ENCODE measurements at places on chromosomes 5 and 9. TPM values are rescaled to one million over a fixed set of nuclear protein-coding genes. Genes with fewer than 3 reads are reported as not detected.

Gene RASGEF1C
- polyA plus RNA-seq: not detected

Gene C5orf58
- polyA plus RNA-seq: 1.8 TPM

Gene FBP1
- polyA plus RNA-seq: 22.1 TPM

Gene DNAH5
- polyA plus RNA-seq: not detected

Gene RNF180
- polyA plus RNA-seq: not detected

- H3K4me1 ChIP-seq: no peaks in the 10 kb centered on the region
- no peak for DNase-seq
- H3K4me3 ChIP-seq: no peak overlapping the region
- H3K27ac ChIP-seq: no peak overlapping the region
Measured at GRCh38 chr5:57531333-57531732, 48.7 kb upstream of the ACTBL2 start.

- H3K27ac ChIP-seq: no peak overlapping the region
- no peaks in the 10 kb centered on the region for H3K27me3 ChIP-seq
- no peaks in the 10 kb centered on the region for H3K4me1 ChIP-seq
- H3K4me3 ChIP-seq: no peak overlapping the region
Measured at GRCh38 chr9:81427870-81428269, 261.5 kb downstream of the TLE1 start.

DNA sequence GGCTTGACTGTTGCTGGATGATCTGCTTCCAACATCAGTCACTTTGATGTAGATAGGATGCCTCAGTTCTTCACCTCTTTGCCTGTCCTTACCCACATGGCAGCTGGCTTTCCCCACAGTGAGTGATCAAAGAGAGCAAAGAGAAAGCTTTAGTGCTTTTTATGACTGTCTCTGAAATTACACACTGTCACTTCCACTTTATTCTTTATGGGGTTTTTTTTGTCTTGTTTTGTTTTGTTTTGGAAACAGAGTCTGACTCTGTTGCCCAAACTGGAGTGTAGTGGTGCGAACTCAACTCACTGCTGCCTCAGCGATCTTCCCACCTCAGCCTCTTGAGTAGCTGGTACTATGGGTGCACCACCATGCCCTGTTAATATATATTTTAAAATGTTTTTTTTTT is 32.4 kb upstream of the C5orf24 start:
- peaks cover 75% of the 10 kb centered on the region for H3K36me3 ChIP-seq
- H3K4me1 ChIP-seq: peaks cover 11% of the 10 kb centered on the region
- H3K4me3 ChIP-seq: no peak overlapping the region
- H3K27ac ChIP-seq: peak overlapping the region; percentile 69

- DNase-seq: no peak
- no peak overlapping the region for H3K27ac ChIP-seq
Measured at GRCh38 chr9:72022841-72023240, 37.6 kb downstream of the C9orf57 start.

DNA sequence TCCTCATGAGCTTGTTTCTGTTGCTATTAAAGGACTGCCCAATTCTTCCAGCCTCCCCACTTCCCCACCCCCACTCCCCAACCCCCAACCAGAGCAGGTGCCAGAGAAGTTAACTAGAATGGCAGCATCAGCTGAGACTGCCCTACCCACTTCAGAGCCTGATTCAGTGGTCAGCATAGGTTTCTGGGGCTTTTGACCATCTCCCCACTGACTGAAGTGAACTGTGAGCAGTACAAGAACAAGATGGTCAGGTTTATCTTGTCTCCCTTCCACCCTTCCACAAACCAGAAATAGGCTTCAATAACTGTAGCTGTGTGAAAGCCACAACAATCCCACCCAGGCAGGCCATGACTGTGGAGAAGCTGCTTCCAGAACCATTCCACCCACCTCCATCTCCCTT is 289.4 kb upstream of the SLC24A2 start:
- no peaks in the 10 kb centered on the region for H3K36me3 ChIP-seq
- H3K4me3 ChIP-seq: no peak overlapping the region
- peaks cover 6% of the 10 kb centered on the region for H3K4me1 ChIP-seq
- no peak for DNase-seq
- H3K27me3 ChIP-seq: no peaks in the 10 kb centered on the region
- no peak overlapping the region for H3K27ac ChIP-seq

DNA sequence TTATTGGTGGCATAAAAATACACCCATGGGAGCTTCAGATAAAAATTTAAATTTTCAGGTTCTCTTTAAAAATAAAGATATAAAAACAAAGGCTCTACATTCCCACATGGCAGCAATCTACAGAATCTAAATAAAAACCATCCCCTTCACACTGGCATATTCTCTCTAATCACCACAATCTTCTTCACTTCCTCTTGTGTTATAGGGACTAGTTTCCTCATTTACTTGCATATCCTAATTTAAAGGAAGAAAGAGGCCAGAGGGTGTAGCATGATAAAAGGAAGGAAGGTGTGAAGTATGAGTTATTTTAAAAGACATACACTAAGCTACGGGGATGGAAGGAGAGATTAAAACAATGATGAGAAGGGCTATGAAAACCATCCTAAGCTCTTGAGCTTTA is 390.5 kb downstream of the ZNF608 start:
- H3K27me3 ChIP-seq: peaks cover 11% of the 10 kb centered on the region
- no peak for DNase-seq
- H3K36me3 ChIP-seq: no peaks in the 10 kb centered on the region
- no peaks in the 10 kb centered on the region for H3K4me1 ChIP-seq
- no peak overlapping the region for H3K4me3 ChIP-seq
- no peak overlapping the region for H3K27ac ChIP-seq

DNA sequence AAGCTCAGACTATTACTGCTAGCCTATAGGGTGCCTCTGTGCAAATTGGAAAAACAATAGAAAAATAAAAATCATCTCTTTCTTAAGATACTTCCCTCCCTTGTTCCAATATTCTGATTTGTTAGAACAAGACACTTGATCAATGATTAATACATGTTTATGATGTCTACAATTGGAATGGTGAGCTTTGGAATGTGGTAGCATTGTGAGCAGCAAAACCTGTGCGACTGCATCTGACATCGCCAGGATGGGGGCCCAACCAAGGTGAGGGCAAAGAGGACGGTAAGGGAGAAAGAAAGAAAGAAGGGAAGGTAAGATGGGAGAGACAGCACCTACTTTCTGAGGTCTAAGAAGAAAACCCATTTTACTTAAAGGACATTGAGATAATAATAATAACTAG is 183.0 kb upstream of the TRIM32 start:
- DNase-seq: no peak
- no peaks in the 10 kb centered on the region for H3K36me3 ChIP-seq
- no peak overlapping the region for H3K27ac ChIP-seq
- H3K4me1 ChIP-seq: no peaks in the 10 kb centered on the region
- no peak overlapping the region for H3K4me3 ChIP-seq

DNA sequence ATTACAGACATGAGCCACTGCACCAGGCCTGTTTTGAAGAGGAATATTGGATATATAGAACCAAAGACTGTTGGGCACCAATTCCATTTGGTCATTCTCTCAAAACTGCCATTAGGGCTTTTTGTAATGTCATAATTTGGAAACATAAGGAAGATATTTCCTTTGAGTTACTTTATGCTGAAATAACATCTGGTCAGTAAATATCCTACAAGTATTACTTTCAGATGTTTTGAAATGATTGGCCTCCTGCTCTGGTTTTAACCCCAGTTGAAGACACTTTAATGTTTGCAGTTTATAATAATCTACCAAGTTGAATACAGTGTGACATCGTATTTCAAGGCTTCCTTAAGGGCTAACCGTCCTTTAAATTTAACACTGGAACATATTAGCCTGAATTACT is 33.6 kb downstream of the LRRTM2 start:
- no peaks in the 10 kb centered on the region for H3K36me3 ChIP-seq
- no peak overlapping the region for H3K4me3 ChIP-seq

- no peaks in the 10 kb centered on the region for H3K36me3 ChIP-seq
- H3K4me1 ChIP-seq: peaks cover 25% of the 10 kb centered on the region
- no peaks in the 10 kb centered on the region for H3K27me3 ChIP-seq
Measured at GRCh38 chr9:127991757-127992274, 11.0 kb upstream of the EEIG1 start.

GRCh38 chr9:116096853-116097252 is 56.7 kb upstream of the PAPPA start:
- no peak overlapping the region for H3K4me3 ChIP-seq
- H3K4me1 ChIP-seq: no peaks in the 10 kb centered on the region
- no peak for DNase-seq
- H3K27ac ChIP-seq: no peak overlapping the region

DNA sequence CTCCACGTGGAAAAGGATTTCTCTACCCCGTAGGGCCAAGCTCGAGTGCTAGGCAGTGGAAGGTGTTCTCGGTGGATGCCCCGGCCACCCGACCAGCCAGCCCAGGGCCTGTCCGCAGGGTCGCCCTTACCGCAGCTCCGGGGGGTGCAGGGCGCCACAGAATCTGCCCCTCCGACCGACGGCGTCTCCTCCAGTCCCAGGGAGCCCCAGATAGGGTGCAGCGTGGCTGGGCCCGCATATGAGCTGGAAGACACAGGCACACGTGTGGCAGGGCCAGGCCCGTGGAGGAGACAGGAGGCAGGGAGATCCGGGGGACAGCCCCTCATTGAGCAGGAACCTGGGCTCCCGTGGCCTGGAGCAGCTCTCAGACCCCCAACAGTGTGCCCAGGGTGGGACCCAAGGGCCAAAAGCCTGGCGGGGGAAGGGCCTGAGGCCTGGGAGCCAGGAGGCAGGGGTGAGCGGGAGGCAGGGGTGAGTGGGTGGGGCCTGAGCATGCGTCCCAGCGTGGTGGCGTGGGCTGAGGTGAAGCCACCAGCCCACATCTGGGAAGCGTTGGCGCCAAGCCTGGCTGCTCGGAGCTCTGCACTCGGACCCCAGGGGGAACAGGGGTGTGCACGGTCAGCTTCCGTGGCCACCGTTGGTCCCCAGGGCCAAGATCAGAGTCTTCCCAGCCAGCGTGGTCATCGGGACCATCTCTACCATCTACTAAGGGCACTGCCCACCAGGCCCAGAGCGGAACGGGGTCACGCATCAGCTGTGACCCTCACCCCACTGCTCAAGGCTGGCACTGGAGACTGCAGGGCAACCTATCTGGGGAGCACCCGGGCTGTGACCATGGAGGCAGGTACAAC is 22.2 kb downstream of the CCDC187 start:
- no peaks in the 10 kb centered on the region for H3K27me3 ChIP-seq
- DNase-seq: no peak
- no peak overlapping the region for H3K27ac ChIP-seq
- H3K4me1 ChIP-seq: peaks cover 3% of the 10 kb centered on the region

- no peaks in the 10 kb centered on the region for H3K27me3 ChIP-seq
- H3K36me3 ChIP-seq: no peaks in the 10 kb centered on the region
- H3K27ac ChIP-seq: no peak overlapping the region
Measured at GRCh38 chr9:131674425-131675421, 65.2 kb downstream of the RAPGEF1 start.

DNA sequence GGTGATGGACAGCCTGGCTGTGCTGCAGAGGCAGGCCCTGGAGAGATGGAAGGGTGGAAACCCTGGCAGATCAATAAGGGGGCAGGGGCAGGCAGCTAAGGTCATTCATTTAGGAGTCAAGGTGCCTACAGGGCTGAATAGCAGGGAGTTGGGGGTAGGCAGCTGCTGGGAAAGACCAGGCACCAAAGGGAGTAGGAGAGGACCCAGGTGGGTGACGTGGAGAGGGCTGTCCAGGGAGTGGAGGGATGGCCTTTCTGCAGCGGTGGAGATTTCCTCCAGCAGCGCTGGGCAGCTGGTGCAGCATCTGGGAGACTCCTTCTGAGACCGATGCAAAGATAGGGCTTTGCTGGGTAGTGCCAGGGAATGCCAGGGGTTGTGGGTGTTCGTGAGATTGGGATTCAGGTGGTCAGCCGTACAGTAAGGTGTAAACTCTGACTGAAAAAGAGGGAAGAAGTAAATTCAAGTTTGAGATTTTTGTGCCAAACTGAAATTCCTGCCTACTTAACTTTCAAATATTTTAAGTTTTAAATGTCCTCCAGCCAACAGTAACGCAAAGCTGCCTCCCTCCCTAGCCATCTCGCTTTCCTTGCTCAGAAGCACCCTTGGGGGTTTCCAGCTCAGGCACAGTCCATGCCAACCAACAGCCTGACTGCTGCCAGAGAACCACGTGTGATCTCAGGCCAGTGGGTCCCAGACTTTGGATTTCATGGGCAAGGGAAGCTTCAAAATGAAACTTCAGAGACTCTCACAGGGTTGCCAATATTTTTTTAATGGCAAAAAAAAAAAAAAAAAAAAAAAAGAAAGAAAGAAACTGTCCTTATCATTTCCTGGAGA is 18.6 kb upstream of the ANGPTL2 start:
- no peaks in the 10 kb centered on the region for H3K36me3 ChIP-seq
- peaks cover 4% of the 10 kb centered on the region for H3K4me1 ChIP-seq
- H3K4me3 ChIP-seq: no peak overlapping the region
- H3K27me3 ChIP-seq: no peaks in the 10 kb centered on the region
- no peak overlapping the region for H3K27ac ChIP-seq

- no peak overlapping the region for H3K4me3 ChIP-seq
- no peaks in the 10 kb centered on the region for H3K4me1 ChIP-seq
- no peak overlapping the region for H3K27ac ChIP-seq
- no peaks in the 10 kb centered on the region for H3K36me3 ChIP-seq
Measured at GRCh38 chr5:2675548-2675947, 75.9 kb downstream of the IRX2 start.

DNA sequence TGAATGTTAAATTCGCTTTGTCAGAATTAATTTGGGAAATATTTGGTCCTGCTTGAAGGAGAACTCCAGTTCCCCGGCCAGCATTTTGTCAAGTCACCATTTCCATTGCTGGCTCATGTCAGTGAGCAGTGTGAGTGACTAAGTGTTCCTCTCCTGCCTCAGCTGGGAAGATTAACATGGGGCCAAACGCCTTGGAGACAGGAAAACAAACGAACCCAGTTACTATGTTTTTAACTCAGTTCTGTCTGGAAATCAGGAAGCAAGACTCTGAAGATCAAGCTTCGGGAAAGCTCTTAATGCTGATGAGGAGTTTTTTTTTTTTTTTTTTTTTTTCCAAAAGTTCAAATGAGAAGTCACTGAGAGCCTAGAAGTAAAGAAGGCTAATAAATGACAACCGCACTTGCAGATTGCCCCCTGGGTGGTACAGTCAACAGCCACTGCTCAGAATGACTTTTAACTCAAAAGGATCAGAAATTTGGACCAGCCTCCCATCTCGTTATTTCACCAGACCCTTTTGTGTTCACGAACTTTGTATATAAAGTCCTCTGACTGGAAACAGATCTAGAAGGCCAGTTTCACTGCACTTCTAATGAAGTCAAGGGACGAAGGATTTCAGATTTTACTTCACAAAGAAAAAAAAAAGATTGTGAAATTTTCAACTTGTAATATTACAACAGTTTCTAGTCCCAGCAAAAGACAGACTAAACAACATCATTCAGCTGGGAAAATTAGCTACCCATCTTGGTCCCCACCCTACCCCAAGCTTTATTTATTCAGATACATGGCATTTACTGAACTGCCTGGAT is 121.3 kb downstream of the LHFPL2 start:
- H3K27me3 ChIP-seq: no peaks in the 10 kb centered on the region
- H3K36me3 ChIP-seq: no peaks in the 10 kb centered on the region
- no peak overlapping the region for H3K27ac ChIP-seq
- H3K4me3 ChIP-seq: no peak overlapping the region
- DNase-seq: no peak
- peaks cover 4% of the 10 kb centered on the region for H3K4me1 ChIP-seq

DNA sequence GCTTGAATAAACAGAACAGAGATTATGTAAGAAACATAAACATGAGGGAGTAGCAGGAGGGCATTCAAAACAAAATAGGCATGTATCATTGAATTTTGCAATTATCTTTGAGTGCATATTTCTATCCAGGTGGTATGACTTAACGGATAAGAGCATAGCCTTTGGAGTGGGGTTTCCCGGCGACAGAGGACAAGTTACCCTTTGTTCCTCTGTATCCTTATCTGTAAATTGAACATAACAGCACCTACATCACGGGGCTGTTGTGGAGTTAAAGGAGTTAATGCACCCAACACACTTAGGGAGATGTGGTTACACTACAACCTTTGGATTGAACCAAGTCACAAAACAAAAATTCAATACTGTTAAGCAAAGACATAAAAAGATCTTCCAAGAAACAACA is 314.6 kb upstream of the KIF2A start:
- no peaks in the 10 kb centered on the region for H3K27me3 ChIP-seq
- DNase-seq: no peak
- H3K36me3 ChIP-seq: no peaks in the 10 kb centered on the region
- no peak overlapping the region for H3K27ac ChIP-seq
- no peaks in the 10 kb centered on the region for H3K4me1 ChIP-seq

Measured in naive thymus-derived CD8-positive, alpha-beta T cell (primary cell).